Fibroblast of skin of left biceps (primary cell): ENCODE measurements at places on chromosomes 1 and 21.

GRCh38 chr1:219806642-219807041 lies 121.7 kb downstream of the SLC30A10 start:
- no peak for DNase-seq

DNA sequence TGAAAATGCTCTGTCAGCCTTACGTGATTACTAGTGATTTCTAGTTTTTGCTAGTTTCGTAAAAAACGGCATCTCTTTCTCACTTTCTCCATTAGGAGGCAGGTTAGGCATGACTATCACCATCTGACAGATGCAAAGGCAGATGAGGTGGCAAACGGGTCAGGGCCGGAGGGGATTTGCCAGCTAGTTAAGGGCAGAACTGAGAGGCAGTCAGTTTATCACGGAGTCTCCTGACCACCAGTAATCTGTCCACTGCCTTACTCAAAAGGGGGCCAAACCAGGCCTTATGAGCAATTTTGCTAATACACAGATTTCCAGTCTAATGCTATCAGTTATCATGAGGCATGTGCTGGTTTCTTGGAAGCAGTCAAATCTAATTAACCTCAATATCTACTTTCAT lies 159.3 kb downstream of the TSEN15 start:
- DNase-seq = no peak

- DNase-seq = no peak
These were observed 57.9 kb downstream of the BRINP2 start for GRCh38 chr1:177228693-177229065.

DNA sequence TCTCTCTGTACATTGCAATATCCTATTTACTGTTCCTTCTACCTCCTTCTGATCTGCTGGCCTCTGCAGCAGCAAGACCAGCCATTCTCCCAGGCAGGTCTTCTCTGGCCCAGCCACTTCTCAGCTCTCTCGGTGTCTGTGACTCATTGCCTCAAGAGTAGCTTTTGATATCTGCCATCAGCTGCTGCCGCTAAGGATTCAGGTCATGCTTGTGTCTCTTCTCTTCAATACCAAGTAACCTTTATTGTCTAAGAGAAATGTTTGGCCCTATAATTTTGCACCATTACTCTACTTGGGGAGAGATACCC lies 101.8 kb downstream of the TMEM53 start:
- no peak for DNase-seq
